ENCODE measurements at places on chromosomes 2 and 18.

- DNase-seq = peak; percentile 59
Measured at GRCh38 chr2:84879584-84880394, 1.1 kb downstream of the TRABD2A start.

GRCh38 chr2:15825276-15825980, 114.9 kb upstream of the MYCN start:
- DNase-seq = no peak

DNA sequence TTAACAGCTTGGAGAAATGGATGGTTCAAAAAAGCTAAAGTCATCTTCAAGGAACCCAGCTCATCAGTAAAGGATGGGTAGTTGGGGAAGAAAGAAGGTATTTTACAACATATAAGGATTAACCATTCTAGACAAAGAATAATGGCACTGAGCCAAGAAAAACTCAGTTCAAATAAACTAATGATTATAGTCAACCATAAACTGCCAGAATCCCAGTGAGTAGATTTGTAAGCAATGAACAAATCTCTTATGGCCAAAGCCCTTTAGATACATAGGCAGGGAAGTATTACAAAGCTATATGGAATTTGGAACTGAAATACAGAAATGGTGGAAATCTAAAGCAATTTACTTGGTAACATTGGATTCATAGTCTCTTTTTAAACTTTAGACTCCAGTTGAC, 92.4 kb upstream of the ZFP36L2 start:
- DNase-seq = no peak

DNA sequence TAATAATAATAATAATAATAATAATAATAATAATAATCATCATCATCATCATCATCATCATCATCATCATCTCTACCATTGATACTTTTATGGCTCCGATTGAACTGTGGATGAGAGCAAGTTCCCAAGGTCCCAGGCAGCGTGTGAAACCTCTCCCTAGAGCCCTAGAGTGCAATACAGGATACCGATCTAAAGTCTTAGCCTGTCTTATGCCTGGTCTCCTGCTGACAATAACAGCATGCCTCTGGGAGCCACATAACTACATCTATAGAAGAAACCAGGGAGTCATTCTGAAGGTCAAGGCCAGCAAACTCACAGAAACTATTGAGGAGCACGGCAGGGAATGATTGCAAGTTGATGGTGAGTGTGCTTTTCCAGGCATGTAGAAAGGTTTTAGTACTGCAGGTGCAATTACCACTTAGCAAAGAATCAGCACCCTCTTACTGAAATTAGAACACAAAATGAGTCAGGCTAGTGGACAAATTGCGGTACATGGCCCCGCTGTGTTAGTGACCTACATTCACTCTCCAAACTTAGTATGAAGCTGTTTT, 457.2 kb upstream of the CDH20 start:
- no peak for DNase-seq

All from activated CD4-positive, alpha-beta T cell treated with anti-CD3 and anti-CD28 coated beads for 48 hours (primary cell).